ENCODE measurements at places on chromosomes 5 and 9. TPM values are rescaled to one million over a fixed set of nuclear protein-coding genes. Genes with fewer than 3 reads are reported as not detected.

The GAS1 gene
- total RNA-seq, result 0.11 TPM

The FCN2 gene
- not detected for total RNA-seq

GRCh38 chr5:133285583-133286021 is 233.8 kb downstream of the HSPA4 start:
- DNase-seq, result no peak

GRCh38 chr5:170429014-170429413 is 39.8 kb upstream of the KCNMB1 start:
- no peak for DNase-seq

DNA sequence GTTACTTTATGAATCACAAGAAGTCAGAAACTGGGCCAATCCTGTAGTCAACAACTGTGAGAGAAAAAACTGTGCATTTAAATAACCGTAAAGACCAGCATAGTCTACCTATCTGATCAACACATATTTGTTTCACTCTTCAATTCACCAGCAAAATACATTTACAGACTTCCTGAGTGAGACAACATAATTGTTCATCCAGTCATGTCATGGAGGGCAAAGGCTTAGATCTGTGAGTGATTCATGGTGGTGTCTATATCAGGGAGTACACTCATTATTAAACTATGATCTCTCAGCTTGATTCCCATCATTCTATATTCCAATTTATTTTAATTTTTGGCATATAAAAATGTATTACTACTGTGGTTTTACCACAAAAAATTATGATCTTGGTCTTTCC is 694.6 kb downstream of the DNAH5 start:
- DNase-seq, result no peak

- no peak for DNase-seq
Measured at GRCh38 chr9:134826336-134827285, 54.0 kb upstream of the FCN2 start.

GRCh38 chr9:36148311-36149051 is 11.9 kb downstream of the GLIPR2 start:
- DNase-seq, result peak; percentile 92

GRCh38 chr5:127320032-127320965 is 29.7 kb downstream of the MEGF10 start:
- peak; percentile 41 for DNase-seq

DNA sequence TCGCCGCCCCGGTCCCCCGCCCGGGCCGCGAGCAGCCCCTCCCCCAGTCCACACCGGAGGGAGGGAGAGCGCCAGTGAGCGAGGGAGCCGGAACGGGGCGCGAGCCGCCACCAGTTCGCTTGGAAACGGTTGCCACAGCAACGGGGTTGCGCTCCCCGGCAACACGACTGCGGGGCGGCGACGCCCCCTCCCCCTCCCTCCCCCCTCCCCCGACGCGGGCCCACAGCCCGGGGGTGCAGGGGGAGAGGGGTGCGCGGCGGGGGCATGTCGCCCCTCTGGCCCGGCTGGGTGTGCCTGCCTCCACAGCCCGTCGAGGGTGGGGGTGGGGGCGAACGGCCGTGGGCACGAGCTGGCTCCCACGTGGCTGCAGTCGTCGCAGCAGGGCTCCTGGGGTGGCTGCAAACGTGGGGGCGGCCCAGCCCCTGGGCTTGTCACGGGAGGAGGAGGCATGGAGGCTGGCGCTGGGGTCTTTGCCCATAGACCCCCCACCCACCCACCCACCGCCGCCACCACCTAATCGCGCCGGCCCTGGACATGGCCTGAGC is 524 bp downstream of the PRR7 start:
- DNase-seq, result peak; percentile 77

GRCh38 chr9:32251539-32251938 is 132.9 kb upstream of the ACO1 start:
- peak; percentile 49 for DNase-seq

DNA sequence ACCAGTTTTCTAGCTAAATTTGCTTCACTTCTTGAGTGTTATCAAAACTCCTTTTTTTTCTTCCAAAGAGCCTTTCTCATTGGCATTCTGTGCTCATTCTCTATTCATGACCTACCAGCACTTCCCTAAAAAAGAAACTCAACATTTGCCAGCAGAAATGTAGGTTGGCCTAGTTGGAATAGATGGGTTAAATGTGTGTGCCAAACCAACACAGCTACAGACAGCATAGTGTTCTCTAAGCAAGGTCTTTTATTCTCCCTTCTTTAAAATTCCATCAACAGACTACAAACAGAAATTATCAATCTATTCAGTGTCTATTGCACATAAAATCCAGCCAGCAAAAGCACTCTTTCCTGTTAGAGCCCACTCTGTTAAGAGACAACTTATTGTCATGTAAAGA is 255.8 kb upstream of the PUM3 start:
- DNase-seq, result no peak
